Activated T-cell treated with anti-CD3 and anti-CD28 coated beads for 24 hours (primary cell): ENCODE measurements at places on chromosomes 5 and 9.
A peak's percentile ranks its signal among the peaks of the same experiment; 100 is the strongest.

GRCh38 chr9:96258967-96259366 is 43.0 kb downstream of the HSD17B3 start:
- DNase-seq = no peak

GRCh38 chr5:40401284-40402006 is 278.3 kb upstream of the PTGER4 start:
- DNase-seq = no peak

- DNase-seq = no peak
Observed at GRCh38 chr5:157914151-157914788, 55.3 kb upstream of the CLINT1 start.

DNA sequence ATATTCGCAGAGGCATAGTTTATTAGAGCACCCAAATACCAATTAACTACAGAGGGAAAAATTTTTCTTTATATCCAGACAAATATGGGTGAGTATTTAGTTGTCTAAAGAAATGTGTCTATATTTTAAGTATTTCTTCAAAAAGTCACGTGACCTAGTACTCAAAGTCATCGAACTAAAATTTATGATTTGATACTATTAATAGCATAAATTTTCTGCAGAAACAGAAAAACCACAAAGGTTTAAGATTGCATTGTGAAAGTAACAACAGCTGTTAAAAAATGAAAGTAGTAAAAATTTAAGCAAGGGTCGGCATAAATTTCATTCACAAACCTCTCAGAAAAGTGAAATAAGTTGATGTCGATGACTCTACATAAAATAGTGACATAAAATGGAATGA is 323.9 kb upstream of the RORB start:
- no peak for DNase-seq

- peak; percentile 80 for DNase-seq
Observed at GRCh38 chr5:79235634-79236361, at the start of gene JMY. Gene JMY (plus strand): TSS chr5:79236131. CDS start chr5:79236651, 520 bp downstream.
